Stimulated activated CD4-positive, alpha-beta T cell treated with anti-CD3 and anti-CD28 coated beads, Interleukin-12 subunit alpha, Interleukin-12 subunit beta, amount 100 ng/mL, for 4 hours (primary cell): ENCODE measurements at places on chromosomes 6 and 20.
A peak's percentile ranks its signal among the peaks of the same experiment; 100 is the strongest.

DNA sequence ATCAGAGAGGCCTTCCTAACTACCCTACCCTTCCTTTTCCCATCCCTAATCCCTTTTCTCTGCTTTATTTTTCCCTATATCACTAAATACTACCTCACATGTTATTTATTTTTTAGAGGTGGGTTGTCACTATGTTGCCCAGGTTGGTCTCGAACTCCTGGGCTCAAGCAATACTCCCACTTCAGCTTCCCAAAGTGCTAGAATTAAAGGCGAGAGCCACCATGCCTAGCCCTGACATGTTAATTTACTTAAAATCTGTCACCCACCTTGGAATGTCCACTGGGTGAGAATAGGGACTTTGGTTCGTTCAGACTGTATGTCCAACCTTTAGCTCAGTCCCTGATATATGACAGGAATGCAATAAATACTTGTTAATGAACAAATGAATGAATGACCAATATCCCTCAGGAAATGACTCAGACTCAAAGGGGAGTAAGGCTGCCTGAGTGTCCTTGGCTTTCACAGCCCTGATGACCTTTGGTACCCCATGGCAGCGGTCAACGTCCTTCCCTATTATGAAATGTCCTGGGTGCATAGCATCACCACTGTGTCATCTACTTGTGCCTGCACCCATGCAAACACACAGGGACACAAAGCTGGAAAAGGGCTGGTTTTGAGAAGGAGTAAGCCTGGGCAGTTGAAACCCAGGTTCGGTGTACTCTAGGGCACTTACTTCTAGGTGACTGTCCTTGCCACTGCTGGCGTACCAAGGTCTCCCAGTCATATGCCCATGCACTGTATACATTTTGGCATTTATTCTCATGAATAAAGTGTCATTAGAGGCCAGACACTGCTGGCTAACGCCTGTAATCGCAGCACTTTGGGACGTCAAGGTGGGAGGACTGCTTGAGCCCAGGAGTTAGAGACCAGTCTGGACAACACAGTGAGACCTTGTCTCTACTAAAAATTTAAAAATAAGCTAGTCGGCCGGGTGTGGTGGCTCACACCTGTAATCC lies 26.5 kb downstream of the BCL2L1 start:
- no peak for DNase-seq

DNA sequence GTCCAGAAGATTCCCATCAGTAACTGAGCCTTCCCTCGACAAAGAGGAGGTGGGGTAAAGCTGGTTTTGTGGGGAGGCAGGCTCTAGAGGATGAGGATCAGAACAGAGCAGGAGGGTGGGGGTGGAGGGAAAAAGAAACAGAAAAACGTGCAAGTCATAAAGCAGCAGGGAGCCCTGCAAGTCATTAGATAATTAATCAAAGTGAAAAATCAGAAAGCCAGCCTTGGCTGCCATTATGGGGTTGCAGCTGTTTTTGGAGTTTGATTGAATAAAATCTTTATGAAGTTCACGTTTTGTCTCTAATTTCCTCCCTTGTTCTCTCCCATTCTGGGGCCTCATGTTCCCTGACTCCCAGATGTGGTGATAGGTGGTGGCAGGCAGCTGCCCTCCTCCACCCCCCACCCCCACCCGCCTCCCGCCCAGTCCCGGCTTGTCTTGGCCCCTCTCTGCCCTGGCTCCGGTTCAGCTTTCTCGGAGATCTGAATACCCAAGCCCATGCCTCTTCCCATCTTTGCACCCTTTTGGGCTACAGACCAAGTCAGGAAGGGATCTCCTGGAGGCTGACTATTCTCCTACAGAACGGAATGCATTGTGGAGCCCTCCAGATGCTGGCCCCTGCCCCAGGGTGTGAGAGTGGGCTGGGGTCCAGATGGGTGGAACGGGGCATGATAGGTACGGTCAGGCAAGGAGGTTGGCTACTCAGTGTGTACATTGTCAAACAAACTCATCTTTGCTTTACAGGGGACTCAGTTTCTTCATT lies 141.8 kb downstream of the CDC5L start:
- no peak for DNase-seq

GRCh38 chr6:39585641-39586040 lies 139.6 kb downstream of the KIF6 start:
- DNase-seq = no peak

GRCh38 chr20:52172392-52173047 lies 19.1 kb downstream of the ZFP64 start:
- no peak for DNase-seq

GRCh38 chr6:108875161-108875555 lies 26.9 kb downstream of the ARMC2 start:
- no peak for DNase-seq

GRCh38 chr6:74997646-74998045 lies 208.2 kb downstream of the COL12A1 start:
- DNase-seq = no peak

GRCh38 chr20:61331543-61331942 lies 79.5 kb downstream of the CDH4 start:
- DNase-seq = no peak

GRCh38 chr6:128025478-128025877 lies 124.6 kb upstream of the THEMIS start:
- no peak for DNase-seq

GRCh38 chr6:113560908-113561307 lies 296.2 kb upstream of the MARCKS start:
- no peak for DNase-seq

- DNase-seq = no peak
These were observed 615.7 kb upstream of the ARID1B start for GRCh38 chr6:156161471-156161870.

- DNase-seq = no peak
These were observed 42.2 kb downstream of the FLRT3 start for GRCh38 chr20:14295238-14295637.

GRCh38 chr6:137171824-137172733 lies 1.4 kb downstream of the IL22RA2 start:
- DNase-seq = no peak

GRCh38 chr6:26304797-26305640 lies 60.0 kb upstream of the BTN3A2 start:
- DNase-seq = peak; percentile 70

DNA sequence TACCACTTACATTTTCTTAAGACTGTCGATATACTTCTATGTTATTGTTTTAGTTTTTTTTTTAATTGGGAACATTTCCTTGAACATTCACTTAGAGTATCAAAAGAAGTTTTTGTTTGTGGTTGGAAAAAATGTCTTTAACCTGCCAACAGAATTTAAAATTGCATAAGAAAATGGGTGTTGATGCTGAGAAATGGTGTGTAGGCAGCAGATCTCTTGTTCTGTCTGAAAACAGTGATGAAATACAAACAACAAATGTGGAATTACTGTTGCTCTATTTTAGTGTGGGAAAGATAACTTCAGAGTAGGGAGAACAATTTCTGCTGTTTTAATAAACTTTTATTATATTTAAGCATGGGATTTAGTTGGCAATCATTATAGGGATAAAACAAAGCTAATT lies 293.5 kb downstream of the CDKAL1 start:
- no peak for DNase-seq

DNA sequence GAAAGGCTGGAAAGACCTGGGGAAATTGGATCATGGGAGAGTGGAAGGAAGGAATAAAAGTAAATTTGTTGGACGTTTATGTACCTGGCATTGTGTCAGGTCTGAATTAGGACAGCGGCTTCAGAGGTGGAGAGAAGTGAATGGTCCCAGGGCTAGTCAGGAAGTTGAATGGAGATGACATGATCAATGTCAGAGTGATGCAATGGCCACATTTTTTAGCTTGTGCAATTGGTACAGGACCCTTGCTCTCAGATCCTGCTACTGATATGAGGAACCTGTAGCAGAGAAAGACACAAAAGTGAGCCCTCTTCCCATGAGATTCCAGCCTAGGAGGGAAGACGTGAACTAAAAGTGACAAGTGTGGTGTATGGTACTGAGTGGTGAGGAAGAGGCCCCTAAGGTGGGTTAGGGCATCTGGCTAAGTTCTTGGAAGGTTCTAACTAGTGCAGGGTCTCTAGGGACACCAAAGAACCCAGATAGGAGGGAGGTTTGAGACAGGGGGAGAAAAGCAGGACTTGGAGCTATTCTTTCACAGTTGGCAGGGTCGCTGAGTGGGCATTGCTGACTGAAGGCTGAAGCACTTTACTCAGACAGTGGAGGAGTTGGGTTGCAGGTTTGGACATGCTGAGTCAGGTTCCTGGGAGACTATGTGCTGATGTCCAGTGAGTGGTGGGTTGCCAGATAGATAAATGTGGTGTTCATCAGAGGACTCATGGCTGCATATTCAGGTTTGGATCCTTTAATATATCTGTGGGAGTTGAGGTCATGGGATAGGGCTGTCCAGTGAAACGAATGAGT lies 266.1 kb upstream of the RNF24 start:
- DNase-seq = no peak

- DNase-seq = no peak
These were observed 8.8 kb downstream of the TGM2 start for GRCh38 chr20:38156280-38156679.

DNA sequence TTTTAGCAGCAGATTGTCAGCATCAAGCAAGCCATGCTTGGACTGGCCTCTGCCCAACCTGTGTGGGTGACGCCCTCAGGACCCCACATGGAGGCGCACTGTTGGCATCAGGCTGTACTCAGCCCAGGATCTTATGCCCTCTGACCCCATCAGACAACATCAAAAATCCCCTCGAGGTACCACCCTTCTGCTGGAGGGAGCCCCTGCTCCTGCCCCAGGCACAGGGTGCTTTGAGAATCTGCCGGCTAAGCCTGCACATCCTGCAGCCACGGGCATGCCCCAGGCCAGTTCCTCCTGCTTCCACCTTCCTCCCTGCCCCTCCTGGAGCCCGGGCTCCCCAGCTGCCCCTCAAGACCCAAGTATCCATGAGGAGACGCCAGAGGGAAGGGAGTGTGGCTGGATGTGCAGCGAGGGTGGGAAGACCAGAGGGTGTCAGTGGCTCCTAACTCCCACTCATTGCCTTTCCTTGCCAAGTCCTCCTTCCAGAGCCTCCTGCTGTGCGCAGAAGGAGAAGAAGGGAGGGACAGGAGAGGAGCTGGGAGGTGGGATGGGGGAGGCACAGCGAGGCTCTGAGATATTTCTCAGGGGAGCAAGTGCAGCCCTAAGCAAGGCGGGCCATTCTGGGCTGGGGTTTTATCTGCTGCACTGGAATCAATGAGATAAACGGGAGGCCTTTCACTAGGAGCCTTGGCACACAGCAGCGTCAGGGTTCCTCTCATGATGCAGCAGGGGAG lies 77.4 kb upstream of the CST7 start:
- DNase-seq = no peak

GRCh38 chr6:87244380-87244779 lies 78.0 kb upstream of the SMIM8 start:
- DNase-seq = no peak

GRCh38 chr20:12638633-12639312 lies 370.0 kb upstream of the SPTLC3 start:
- DNase-seq = no peak

DNA sequence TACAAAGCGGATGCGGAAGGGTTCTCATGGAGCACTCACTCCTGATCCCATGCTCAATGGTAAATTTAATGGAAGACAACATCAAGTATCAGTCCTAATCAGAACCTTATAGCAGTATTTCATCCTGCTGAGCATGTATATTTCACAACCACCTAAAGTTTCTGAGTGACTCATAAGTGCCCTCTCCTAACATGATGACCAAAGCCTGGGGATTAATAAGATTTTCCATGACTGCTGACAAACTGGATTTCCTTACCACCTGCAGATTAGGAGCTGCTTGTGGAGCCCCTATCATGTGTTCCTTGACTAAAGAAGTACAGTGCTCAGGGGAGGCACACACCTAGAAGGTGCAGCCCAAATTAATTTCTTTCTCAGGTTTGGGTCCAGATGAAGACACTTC lies 112.8 kb downstream of the INSM1 start:
- no peak for DNase-seq

DNA sequence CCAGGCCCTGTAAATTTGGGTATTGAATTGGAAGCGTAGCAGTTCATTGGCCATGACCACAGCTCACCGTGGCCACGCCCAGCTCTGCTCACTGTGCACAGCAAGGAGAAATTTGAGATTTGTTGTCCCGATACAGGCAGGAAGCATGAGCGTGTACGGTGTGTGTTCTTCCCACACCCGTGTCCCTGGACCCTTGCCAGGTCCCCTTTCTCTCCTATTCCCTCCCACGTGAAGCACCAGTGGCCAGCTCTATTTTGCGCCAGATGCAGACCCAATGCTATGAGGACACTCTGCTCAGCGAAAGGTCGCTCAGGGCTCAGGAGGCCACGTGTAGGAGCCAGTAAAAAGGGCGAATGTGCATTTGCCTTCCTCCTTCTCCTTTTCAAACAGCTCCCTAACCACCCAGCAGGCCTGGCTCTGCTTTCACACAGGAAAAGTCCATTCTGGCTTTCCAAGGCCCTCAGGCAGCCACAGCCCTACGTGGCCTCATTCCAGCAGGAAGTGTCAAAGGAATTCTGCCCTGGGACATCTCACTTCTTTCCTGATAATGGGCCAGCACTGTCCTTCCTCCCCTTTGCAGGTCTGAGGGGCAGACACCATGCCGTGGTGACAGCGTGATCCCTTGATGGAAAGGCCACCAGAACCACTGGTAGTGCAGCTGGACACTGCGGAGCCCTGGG lies 499.2 kb upstream of the CDH4 start:
- DNase-seq = no peak

DNA sequence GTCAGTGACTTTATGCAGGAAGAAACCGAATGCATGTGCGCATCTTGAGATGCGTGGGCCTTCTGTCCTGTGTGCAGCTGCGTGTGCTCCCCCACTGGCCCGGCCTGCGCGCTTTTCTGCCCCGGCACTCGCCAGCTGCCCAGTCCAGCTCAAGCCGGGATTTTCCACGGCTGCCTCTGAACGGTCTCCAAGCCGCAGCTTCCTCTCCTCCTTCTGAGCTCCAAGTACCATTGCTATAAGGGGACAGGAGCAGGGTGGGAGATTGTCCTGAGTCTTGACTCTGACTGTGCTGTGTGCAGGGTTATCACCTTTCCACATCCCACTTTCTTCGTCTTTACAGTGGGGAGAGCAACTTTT lies 302.8 kb downstream of the THBS2 start:
- no peak for DNase-seq

DNA sequence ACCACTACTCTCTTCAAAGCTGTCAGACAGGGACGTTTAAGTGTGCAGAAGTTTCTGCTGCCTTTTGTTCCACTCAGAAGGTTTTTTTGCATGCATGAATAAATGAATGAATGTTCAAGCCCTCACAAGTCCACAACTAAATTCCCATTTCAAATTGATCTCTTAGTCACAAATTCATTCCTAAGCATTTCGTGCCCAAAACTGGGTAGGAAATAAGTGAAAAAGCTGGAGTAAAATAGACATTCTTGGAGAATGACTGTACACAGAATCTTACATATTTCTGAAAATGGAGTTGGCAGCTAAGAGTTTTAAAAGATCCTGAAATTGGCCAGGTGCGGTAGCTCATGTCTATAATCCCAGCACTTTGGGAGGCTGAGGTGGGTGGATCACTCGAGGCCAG lies 117.6 kb downstream of the PERP start:
- no peak for DNase-seq

DNA sequence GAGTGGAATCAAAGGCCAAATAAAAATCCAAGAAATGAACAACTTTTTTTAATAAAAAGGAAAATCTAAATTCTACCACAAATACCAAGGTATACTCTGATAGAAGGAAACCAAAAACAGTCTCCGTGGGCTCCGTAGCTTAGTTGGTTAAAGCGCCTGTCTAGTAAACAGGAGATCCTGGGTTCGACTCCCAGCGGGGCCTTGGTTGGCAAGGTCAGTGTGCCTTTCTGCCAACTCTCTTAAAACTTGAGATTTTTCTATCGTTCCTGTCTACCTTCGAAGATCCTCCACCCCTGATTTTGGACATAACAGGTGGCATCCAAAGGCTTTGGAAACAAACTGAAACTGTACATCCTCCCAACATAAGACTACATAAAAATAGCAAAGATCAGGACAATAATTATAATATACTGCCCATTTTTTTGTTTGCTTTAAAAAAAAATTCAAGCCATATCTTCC lies 197.9 kb downstream of the TRIM27 start:
- DNase-seq = no peak
